Myocyte (in vitro differentiated cells): ENCODE measurements at places on chromosomes 2 and 18. TPM values are rescaled to one million over a fixed set of nuclear protein-coding genes. Genes with fewer than 3 reads are reported as not detected.

DNA sequence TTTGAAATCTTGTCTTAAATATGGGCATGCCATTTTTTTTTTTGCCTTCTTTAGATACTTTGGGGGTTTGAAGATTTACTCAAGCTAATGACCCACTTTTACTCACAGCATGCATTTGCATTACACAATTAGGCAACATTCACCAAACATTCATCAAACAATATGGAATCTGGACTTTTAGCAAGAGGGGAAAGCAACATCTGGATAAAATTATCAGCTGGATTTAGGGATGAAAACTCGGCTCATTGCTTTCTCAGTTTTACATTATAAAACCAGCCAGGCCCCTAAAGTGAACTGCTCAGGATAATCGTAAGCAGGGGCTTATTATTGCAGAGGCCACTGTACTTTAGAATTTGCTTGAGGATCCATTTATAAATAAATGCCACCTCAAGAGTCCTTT is 44.7 kb downstream of the SOX11 start:
- DNase-seq = no peak

- no peak for DNase-seq
Measured at GRCh38 chr2:240912878-240913809, 7.0 kb downstream of the CROCC2 start.

GRCh38 chr2:69210385-69210784 is 176.6 kb downstream of the GFPT1 start:
- no peak for DNase-seq

DNA sequence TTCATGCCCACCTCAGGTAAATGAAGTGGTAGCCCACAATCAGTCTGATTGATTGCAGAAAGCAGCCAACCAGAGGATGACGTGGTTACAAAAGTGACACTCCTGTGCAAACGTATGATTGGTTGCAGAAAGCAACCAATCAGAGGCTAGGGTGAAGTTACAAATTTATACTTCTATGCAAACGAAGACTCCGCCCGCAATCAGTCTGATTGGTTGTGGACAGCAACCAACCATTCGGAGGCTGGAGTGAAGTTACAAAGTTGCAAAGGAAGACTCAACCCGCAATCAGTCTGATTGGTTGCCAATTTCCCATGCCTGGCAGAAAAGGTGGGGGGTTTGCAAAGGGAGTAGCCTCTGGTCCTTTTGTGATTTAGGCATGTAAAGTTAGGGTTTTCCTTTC is 4.0 kb upstream of the SLC3A1 start:
- no peak for DNase-seq

GRCh38 chr2:236793023-236794011 is 223.7 kb downstream of the ACKR3 start:
- no peak for DNase-seq

- no peak for DNase-seq
Measured at GRCh38 chr2:224958873-224959272, 83.4 kb downstream of the DOCK10 start.

DNA sequence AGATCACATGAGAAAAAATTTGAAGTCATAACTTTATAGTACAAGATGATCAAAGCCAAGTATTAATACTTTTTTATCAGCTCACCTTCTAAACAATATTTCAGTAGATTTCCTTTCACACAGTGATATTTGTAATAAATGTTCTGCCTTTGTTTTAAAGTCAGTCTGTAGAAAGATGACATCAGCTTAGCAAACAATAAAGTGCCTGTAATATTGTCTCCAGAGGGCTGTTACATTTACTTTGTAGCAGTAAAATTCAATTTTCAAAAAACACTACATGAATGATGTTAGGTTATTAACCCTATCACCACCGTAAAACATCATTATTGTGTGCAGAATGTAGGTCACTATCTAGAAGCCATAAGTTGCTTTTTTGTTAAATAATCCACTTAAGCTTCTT is 49.6 kb downstream of the ZEB2 start:
- no peak for DNase-seq

DNA sequence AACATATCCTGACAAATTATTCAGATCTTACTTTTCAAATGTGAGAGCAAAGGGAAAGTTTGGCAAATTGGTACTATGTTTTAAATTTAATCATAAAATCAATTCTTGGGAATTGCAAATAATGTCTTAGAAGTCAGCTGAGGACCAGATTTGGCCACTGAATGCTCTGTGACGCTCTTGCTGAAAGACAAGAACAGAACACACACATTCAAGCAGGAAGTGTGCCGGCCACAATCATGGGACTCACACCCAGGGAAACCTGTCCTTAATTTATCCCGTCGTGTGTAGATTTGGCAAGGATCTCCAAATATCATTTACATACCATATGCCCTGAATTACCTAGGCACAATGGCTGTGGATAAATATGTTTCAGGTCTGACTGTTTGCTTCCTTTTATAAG is 253.1 kb downstream of the TCF4 start:
- no peak for DNase-seq

- no peak for DNase-seq
Measured at GRCh38 chr2:177237932-177238331, 25.3 kb downstream of the HNRNPA3 start.

SRBD1 gene
- total RNA-seq = 13.1 and 17.5 TPM in 2 replicates

EML6 gene
- 3.5 and 29.7 TPM in 2 replicates for total RNA-seq

TEX44 gene
- not detected in 2 replicates for total RNA-seq

ATP5MC3 gene
- 196 and 252 TPM in 2 replicates for total RNA-seq

DUSP19 gene
- 5.3 and 5.9 TPM in 2 replicates for total RNA-seq
